Cortex of kidney (tissue), 1 donor: ENCODE measurements at places on chromosomes 2 and 18.

GRCh38 chr2:105836840-105837692 lies 92.4 kb downstream of the NCK2 start:
- DNase-seq = no peak

GRCh38 chr2:67917332-67918054 lies 145.3 kb downstream of the C1D start:
- DNase-seq = no peak

- DNase-seq = no peak
Measured at GRCh38 chr2:96503637-96504243, 1.4 kb downstream of the NEURL3 start.

GRCh38 chr18:23859466-23860336 lies 154.9 kb upstream of the TTC39C start:
- no peak for DNase-seq

- DNase-seq = no peak
Measured at GRCh38 chr2:32678825-32679224, 51.0 kb downstream of the TTC27 start.

GRCh38 chr18:39453356-39453755 lies 1887.8 kb upstream of the CELF4 start:
- DNase-seq = no peak

GRCh38 chr18:12640881-12641200 lies 17.1 kb downstream of the SPIRE1 start:
- DNase-seq = no peak

DNA sequence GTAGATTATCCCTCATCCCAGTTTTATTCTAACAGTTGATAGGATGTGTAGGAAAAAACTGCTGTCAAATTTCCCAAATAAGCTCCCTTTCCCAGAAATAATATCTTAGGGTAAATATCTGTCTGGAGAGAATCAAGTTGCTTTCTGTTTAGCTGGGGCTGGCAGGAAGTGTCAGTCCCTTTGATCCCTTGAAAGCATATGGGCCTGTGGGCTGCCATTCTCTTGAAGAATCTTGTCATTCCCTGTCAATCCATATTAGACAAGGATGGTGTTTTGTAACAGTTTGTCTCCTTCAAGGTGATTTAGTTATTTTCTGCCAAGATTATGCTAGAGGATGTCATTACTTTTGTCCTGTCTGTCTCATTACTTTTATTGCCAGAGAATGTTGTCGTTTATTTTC lies 37.1 kb upstream of the UBE2E3 start:
- no peak for DNase-seq

DNA sequence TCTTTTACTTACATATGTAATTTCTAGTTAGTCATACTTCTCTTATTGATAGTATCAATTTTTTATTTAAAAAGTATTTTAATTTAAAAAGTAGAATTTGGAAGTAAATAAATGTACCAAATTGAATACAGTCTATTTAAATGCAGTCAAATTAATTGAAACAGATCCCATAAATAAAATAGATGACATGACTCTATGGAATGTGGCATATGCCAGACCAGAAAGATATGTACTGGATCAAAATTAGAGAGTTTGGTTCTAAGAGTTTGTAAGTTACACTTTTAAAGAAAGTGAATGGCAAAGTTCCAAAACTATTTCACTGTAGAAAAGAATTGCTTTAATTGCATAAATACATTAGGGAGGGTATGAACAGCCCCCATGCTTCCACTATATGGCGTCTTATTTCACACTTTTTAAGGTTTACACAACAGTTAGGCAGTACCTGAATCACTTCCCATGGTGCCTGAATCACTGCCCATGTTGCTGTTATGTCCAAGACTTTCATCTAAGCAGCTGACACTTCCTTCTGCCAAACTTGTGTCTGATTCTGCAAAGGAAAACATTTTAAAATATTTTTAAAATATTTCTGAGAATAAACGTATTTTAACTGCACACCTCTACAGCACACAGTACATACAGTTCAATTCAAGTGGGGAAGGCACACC lies 25.2 kb downstream of the IFIH1 start:
- no peak for DNase-seq

DNA sequence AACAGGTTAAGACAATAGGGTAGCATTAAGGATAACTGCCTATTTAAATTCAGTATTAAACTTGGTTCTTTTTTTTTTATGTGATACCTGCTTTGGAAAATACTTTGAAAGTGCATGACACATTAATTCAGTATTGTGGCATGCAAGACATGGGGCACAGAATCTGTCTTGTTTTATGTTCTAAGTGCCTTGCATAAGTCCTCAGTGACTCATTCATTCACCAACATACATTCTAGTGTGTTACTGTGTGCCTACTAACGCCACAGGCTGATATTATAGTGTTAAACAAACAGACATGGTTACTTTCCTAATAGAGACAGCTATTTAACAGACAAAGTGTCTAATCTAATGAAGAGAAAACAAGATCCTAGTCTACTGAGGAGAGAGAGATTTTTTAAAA lies 91.7 kb downstream of the GCA start:
- no peak for DNase-seq

DNA sequence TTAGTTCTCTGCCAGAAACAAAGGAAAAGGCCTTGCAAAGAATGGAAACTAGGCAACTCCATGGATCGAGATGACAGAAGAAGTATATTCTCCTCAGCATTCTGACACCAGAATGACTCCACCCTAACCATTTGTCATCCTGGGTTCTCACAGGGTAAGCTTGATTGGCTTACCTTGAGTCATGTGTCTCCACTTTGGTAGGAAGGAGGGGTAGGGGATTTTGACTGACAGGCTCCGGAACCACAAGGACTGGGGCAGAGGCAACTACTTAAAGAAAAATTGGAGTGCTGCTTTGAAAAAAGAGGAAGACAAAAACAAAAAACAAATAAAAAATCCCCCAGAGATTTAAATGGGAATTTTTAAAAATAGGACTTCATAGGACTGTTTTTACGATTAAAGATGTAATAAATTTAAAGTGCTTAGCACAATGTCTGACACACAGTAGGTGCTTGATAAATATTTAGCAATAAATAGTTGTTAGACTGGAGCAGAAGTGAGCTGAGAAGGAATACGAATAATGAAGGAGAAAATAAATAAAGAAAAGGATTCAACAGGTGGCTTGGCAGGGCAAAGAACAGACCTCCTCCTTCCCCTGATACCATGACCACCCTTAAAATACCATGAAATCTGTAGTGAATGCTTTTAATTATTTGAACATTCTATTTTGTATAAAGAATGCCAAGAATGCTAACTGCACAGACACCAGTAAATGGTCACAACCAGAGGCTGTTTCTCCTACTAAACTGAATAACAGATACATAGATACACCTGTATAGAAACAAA lies 230.2 kb downstream of the CDCA7 start:
- DNase-seq = no peak

DNA sequence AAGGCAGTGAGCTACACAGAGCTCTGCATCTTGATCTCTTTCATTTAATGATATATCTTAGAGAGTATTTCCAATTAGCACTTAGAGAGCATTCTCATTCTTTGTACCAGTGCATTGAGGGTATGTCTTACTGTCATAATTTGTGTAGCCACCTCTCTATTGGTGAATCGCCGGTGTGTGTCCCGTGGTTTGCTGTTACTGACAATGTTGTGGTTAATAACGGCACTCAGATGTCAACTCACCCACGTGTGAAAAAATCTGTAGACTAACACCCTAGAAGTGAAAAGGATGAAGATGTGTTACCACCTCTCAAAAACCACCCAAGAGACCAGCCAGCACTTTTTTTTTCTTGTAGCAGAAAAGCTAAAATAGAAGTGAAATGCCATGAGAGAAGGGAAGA lies 37.1 kb downstream of the TEX51 start:
- DNase-seq = no peak

DNA sequence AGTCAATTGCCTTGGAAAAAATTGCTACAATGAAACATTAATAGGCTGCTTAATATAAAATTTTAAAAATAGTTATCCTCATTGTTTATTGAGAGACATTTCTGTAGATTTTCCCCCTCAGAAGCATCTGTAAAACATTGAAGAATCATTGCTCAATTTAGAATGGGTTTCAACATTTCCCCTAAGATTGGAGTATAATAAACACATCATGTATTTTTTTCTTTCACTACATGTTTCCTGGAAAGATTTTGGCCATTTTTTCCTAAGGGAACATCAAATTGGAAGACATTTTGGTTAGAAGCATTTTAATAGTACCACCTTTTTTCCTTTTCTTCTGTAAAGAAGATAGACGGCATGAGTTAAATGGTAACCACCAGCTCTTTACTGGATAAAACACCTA lies 443.2 kb upstream of the SPHKAP start:
- DNase-seq = no peak

DNA sequence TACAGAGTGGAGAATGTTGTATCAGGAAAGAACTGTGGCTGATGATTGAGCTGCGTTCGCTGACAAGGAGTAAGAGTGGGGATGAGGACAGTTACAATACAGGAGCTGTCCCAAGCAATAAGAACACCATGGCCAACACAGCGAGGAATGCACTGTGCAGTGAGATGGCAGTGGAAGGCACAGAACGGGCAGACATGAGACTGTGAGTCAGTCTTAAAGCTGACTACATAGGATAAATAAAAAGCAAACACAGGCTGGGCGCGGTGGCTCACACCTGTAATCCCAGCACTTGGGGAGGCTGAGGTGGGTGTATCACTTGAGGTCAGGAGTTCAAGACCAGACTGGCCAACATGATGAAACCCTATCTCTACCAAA lies 89.8 kb downstream of the CABYR start:
- no peak for DNase-seq

GRCh38 chr2:48883661-48884060 lies 128.1 kb upstream of the LHCGR start:
- DNase-seq = no peak

- no peak for DNase-seq
Measured at GRCh38 chr2:159737292-159737916, 25.1 kb downstream of the MARCHF7 start.

DNA sequence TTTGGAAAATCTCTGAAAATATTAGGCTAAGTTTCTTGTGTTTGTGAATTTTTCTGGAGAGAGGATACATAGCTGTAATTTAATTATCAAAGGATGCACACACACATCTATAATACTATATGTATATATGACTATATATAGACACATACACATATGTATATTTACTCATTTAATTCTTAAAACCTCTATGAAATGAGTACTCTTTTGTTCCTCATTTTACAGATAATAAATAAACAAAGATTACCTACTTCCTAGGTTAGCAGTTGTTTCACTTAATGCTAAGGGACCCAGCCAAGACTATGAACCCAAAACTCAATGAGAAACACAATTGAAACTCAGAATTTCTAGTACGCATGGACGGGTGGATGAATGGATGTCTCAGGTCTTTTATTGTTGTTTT lies 145.6 kb downstream of the BCL2 start:
- no peak for DNase-seq

GRCh38 chr18:26562568-26562967 lies 14.2 kb upstream of the KCTD1 start:
- DNase-seq = no peak

DNA sequence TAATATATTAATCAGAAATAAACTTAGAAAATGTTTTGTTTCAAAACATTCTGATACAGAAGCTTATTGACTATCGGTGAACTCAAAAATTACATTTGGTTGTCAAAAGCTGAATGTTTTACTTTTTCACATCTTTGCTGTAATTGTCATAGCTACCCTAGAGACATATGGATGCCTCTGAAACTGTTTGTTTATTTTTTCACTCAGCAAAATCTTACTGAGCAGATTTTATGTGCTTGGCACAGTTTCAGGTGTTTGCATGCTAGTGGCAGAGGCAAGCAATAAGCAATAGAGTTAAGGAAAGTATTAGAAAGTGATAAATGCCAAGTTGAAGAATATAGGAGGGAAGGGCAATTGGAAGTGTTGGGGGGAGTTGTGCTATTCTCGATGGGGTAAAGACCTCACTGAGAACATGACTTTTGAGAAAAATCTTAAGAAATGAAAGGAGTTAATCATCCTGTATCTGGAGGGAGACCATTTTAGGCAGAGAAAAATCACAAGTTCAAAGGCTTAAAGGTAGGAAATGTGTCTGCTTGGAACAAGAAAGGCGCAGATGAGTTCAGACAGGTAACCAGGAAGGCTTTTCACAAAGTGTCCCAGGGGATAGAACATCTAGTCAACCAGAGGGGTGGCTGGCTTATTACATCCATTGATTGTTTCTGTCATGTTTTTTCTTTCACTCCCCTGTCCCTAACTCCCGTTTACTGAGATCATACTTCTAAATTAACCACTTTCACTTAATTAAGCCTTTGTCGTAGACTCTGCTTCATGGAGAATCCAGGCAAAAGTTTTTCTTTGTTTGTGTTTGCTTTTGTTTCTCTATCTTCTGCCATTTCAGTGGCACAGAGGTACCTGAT lies 27.2 kb upstream of the COBLL1 start:
- DNase-seq = no peak

DNA sequence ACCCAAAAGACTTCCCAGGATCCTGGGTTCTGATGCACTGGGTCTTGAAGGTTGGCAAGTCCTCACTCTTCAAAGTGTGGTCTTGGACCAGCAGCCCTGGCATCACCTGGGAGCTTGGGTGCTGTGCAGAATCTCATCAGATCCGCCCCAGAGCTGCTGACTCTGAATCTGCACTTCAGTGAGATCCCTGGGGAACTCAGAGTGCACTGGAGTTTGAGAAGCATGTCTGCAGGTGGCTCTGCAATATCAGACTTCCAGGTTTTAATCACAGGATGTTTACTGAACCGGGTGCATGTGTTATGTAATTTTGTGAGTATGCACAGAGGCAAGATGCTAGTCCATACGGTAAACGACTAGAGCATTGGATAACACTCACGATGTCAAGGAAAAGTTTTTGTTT lies 58.0 kb upstream of the BOD1L2 start:
- no peak for DNase-seq

- DNase-seq = no peak
Measured at GRCh38 chr2:120763508-120763907, 27.8 kb downstream of the GLI2 start.

DNA sequence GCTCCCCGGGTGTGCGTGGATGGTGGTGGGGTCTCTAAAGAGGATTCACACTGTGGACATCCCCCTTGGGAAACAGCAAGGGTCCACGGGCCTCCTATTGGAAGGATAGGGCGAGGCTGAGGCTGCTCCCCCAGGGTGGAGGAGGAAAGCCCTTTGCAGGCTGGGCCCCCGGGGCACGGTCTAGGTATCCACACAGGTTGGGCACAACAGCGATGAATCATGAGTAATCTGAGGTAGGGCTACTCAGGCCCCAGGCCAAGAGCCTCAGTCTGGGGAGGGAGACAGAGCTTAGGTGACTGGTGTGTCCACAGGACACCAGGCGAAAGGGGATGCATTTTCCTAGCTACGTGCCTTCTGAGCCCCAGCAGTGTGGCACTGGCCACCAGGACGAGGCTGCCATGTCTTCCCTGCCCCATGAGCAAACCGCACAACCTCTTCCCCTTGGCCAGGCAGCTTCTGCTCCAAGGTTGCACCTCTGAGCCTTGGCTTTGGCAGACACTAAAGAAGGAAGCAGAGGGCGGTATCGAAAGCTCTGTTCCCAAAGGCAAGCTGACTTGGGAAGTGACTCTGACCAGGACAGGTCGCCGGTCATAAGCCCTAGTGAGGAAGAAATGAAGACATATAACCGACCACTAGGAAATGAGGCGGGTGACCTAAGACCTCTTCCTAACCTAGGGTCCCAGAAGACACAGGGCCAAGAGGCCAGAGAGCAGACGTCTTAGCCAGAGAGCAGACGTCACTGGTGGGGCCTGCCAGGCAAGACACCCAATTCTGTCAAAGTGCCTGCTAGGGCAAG lies 14.6 kb upstream of the SEMA4C start:
- DNase-seq = no peak

- DNase-seq = no peak
Measured at GRCh38 chr2:209817844-209818271, 46.2 kb downstream of the UNC80 start.
